ENCODE measurements at places on chromosomes 2 and 18.
A peak's percentile ranks its signal among the peaks of the same experiment; 100 is the strongest.

- no peak for DNase-seq
These were observed 124.7 kb downstream of the GULP1 start for GRCh38 chr2:188416367-188416766.

DNA sequence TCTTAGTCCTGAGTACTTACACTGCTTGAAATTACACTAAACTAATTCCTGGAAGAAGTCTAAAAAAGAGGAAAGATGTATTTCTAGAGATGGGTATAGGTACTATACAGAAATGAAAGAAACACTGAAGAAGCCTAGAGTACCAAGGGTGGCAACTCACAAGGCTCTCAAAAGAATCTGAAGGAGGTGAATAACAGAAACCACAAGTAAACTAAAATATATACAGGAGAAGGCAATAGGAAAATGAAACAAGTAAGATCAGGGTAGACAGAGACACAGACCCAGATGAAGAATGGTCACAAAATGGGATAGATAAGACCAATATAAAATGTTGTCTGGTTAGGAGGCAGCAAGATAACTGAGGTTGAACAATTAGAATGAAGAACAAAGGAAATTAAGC, 59.9 kb downstream of the USP37 start:
- DNase-seq, result no peak

DNA sequence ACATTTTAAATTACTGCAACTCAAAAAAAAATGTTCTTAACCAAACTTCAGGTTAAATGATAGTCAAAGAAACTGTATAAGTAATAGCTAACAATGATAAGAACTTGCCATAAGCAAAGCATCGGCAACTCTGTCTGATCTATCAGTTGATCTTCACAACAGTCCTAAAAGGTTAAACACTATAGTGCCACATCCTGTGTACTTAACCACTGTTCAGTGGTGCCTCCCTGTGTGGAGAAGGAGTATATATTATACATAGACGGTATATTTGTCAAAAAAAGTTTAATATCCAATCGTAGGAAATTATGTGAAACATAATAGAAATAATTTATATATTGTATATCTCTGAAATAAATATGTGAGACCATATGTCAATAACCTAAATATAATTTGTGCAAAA, 13.0 kb downstream of the DTNA start:
- no peak for DNase-seq

DNA sequence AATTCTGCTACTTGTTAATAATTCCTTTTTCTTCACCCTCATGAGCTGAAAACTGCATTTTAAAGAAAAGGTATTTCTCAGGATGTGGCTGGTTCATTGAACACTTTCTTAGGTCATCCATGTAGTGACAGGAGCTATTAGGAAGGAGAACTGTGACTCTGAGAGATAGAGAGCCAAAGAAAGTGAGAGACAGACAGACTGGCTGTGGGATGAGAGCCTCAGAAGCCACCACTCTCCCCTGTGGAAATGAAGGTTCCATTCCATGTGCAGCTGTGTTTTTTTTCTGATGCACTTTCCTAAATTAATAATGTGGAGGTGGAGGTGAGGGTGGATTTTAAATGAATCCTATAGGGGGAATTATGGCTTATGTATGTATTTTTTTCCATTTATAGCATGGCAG, 113.3 kb downstream of the FAM210A start:
- no peak for DNase-seq

- no peak for DNase-seq
These were observed 818.1 kb downstream of the SLC4A3 start for GRCh38 chr2:220445429-220446105.

DNA sequence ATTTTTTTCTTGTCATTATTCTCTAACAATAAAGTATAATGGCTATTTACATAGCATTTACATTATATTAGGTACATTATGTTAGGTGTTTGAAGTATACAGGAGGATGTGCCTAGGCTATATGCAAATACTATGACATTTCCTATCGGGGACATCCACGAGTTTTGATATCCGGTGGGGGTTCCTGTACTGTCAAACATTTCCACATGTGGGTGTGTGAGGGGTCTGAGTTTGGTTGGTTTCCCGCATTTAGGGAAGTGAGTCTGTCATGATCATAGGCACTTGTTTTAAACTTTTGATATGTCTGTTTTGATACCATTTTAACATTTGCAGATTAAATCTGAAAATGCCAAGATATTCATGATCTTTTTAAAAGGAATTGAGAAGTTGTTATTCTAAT, 76.0 kb downstream of the CEP192 start:
- no peak for DNase-seq

DNA sequence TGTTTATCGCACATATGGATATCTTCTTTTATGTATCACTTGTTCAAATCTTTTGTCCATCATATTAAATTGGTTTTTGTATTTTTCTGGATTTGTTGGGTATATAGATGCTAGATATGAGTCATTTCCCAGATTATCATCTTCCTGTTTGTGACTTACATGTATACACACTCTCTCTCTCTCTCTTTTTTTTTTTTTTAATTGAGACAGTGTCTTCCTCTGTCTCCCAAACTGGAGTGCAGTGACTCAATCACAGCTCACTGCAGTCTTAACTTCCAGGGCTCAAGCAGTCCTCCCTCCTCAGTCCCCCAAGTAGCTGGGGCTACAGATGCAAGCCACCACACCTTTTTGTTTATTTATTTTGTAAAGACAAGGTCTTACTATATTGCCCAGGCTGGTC, 43.8 kb downstream of the XIRP2 start:
- DNase-seq, result no peak

- no peak for DNase-seq
These were observed 38.4 kb downstream of the CREG2 start for GRCh38 chr2:101348883-101349282.

GRCh38 chr2:234974501-234975385, 22.9 kb downstream of the SH3BP4 start:
- no peak for DNase-seq

GRCh38 chr18:63365876-63366212, 1.2 kb downstream of the KDSR start:
- DNase-seq, result peak; percentile 26

DNA sequence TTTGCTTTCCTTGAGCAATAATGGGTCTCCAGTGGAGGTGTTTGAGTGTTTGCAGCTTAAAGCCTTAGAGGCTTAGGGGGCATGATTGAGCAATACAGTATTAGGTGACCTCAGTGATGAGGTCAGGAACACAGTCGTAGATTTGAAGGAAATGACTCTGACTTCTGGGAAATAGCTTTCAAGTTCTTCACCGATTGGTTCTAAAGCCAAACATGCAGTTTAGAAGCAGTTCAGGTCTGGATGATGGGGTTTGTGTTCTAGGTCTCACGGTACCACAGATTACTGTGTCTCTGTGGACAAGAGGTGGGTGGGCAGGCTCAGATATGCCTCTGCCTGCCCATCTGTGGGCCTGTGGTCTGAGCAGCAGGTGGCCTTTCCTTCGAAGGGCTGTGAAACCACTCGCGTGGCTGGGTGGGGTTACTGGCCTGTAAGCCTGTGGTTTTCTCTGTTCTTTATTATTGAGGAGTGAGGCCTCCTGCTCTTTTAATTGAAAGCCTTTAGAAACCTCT, 7.8 kb downstream of the MTHFD2 start:
- DNase-seq, result peak; percentile 69
